ENCODE measurements at places on chromosomes 2 and 18. TPM values are rescaled to one million over a fixed set of nuclear protein-coding genes. Genes with fewer than 3 reads are reported as not detected.

Gene OTX1
- total RNA-seq: not detected

Gene KIAA2012
- under 0.01 TPM for total RNA-seq

Gene HMSD
- total RNA-seq: not detected

Gene CLEC4F
- total RNA-seq: not detected

Gene LCT
- 0.22 TPM for total RNA-seq

Gene CACNB4
- total RNA-seq: 102 TPM

Gene SPHKAP
- not detected for total RNA-seq

Gene SPOPL
- 30.6 TPM for total RNA-seq

Gene SP3
- total RNA-seq: 101 TPM

Gene CCDC121
- 2.3 TPM for total RNA-seq

Gene IMPACT
- total RNA-seq: 48.9 TPM

Gene IL18RAP
- total RNA-seq: not detected

Gene LYPD6
- 0.52 TPM for total RNA-seq

Gene PDK1
- 37.2 TPM for total RNA-seq

Gene PJVK
- total RNA-seq: 2.2 TPM

Gene ABCG5
- not detected for total RNA-seq

Gene RNPEPL1
- total RNA-seq: 15.0 TPM

Gene WIPF1
- total RNA-seq: 40.9 TPM

Gene EPB41L3
- 39.6 TPM for total RNA-seq

Gene CYRIA
- 25.9 TPM for total RNA-seq

Gene RTN4
- total RNA-seq: 319 TPM

Gene FNDC4
- total RNA-seq: 25.1 TPM

Gene FEV
- not detected for total RNA-seq

Gene PRKAG3
- 0.11 TPM for total RNA-seq

Gene CFC1
- not detected for total RNA-seq

Gene HOXD11
- 0.13 TPM for total RNA-seq

Gene PCARE
- not detected for total RNA-seq

Gene SERPINB4
- total RNA-seq: not detected

Gene TTR
- not detected for total RNA-seq

Gene ACVR1C
- total RNA-seq: 0.13 TPM

Gene SEMA4C
- 17.2 TPM for total RNA-seq
